ENCODE measurements at places on chromosomes 13 and 19. TPM values are rescaled to one million over a fixed set of nuclear protein-coding genes. Genes with fewer than 3 reads are reported as not detected.

GRCh38 chr19:459724-460511 lies 915 bp downstream of the SHC2 start:
- DNase-seq, result no peak

ZNF560 gene
- 0.67 TPM for polyA plus RNA-seq

FAM216B gene
- not detected for polyA plus RNA-seq

KASH5 gene
- 0.57 TPM for polyA plus RNA-seq

- no peak for DNase-seq
These were observed 2.0 kb upstream of the DHRS12 start for GRCh38 chr13:51805925-51806324.
